CD8-positive, alpha-beta memory T cell (primary cell): ENCODE measurements at places on chromosomes 5 and 9. TPM values are rescaled to one million over a fixed set of nuclear protein-coding genes. Genes with fewer than 3 reads are reported as not detected.

DNA sequence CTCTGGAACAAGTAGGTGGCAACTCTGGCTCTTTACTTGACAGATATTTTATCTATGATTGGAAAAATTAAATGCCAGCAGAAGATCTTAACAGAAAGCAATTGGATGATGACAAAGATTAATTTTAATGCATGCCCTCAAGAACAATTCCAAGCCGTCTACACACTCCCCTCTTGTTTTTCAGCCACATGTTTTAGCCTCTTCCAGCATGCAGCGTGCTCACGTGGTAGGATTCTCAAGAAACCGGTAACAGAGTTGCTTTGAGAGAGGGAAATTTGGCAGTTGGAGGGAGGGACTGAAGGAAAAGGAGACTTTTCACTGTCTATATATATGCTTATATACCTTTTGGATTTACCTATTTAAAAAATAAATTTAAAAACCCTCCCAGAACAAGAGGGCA lies 48.3 kb upstream of the FANCC start:
- DNase-seq = no peak

- no peak for DNase-seq
Observed at GRCh38 chr5:88664645-88665044, 218.3 kb downstream of the MEF2C start.

GRCh38 chr9:106880863-106881262 lies 17.9 kb downstream of the ZNF462 start:
- DNase-seq = no peak

- no peak for DNase-seq
Observed at GRCh38 chr9:132094314-132094791, 14.7 kb upstream of the MED27 start.

DNA sequence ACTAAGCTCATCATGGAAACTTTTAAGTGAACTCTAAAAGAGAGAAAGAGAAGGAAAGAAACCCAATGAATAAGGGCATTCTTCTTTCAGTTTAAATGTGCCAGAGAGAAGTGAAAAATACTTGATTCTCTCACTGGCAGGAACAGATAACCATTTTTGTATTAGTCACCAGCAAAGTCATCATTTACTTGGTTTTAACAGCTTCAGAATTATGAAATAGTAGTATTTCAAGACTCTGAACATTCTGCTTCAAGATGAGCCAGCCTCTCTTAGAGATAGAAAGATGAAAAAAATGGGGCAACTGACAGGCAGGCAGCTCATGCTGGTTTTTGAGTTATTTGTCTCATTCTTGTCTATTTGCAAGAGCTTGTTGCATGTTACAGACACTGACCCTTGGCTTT lies 103.5 kb downstream of the GCNT1 start:
- no peak for DNase-seq

GRCh38 chr5:77016962-77017361 lies 13.2 kb upstream of the AGGF1 start:
- DNase-seq = no peak

GRCh38 chr5:140262839-140263238 lies 40.1 kb downstream of the PFDN1 start:
- no peak for DNase-seq

GRCh38 chr5:134787692-134788091 lies 29.1 kb downstream of the DDX46 start:
- no peak for DNase-seq

DNA sequence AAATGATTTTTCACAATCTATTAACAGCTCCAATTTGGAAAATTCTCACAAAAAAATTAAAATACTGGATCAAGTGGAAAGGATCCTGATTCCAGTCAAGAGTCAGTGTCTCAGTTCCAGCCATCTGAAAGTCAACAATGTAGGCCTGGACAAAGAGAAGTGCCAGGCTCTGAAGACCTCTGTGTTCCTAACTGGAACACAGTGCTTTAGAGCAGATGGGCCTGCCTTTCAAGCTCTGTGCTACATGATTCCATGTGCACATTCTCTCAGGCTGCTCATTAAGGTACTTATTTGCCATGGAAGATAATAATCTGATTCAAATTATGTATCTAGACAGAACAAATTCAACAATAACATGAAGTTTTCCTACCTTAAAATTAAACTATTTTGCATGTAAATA lies 30.2 kb upstream of the ALDH1A1 start:
- no peak for DNase-seq

GRCh38 chr5:155137683-155138082 lies 124.1 kb downstream of the KIF4B start:
- DNase-seq = no peak

DNA sequence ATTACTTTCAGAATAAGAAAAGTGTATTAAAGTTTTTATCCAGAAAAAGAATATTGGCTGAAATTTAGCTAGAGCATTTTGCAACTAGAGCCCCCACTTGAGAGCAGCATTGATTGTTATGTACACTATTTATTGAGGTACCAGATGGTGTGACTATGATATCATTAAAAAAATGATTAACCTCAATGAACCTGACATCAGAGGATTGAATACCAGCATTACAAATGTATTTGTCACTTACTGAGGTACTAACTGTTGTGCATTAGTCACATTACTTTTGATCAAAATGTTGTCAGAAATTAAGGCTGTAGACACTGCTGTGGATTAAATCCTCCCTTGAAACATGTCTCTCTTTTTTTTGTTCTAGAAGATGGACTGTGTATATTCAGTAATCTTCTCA lies 127.8 kb upstream of the DHFR start:
- DNase-seq = no peak

DNA sequence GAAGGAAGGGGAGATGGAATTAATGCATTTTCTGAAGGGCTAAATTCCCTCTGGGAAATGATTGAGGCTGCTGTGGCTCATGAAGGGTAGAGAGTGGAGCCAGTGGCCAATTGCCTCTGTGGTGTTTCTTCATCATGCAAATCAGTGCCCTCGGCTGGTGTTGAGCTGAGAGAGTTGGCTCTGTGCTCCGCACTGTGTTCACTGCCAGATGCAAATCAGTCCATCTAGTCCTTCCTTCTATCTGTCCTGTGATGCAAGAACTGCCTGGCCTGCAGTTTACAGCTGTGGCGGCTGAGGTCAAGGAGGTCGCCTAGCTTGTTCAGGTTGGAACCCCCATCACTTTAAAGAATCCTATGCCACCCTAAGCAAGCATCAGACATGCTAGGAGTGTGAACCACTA lies 6.0 kb downstream of the TMEM171 start:
- no peak for DNase-seq

GRCh38 chr9:5853617-5854016 lies 20.7 kb upstream of the ERMP1 start:
- DNase-seq = no peak

The FCHO2 gene
- 4.2 TPM for total RNA-seq

The FAXDC2 gene
- total RNA-seq = not detected

The EXOSC2 gene
- 83.5 TPM for total RNA-seq

The PTGER4 gene
- 53.9 TPM for total RNA-seq
